B cell (primary cell): ENCODE measurements at places on chromosomes 2 and 18.

- DNase-seq = peak; percentile 53
Measured at GRCh38 chr2:23386339-23387220, 1.6 kb downstream of the KLHL29 start.

GRCh38 chr18:7307526-7307925, 76.6 kb downstream of the LRRC30 start:
- DNase-seq = no peak

DNA sequence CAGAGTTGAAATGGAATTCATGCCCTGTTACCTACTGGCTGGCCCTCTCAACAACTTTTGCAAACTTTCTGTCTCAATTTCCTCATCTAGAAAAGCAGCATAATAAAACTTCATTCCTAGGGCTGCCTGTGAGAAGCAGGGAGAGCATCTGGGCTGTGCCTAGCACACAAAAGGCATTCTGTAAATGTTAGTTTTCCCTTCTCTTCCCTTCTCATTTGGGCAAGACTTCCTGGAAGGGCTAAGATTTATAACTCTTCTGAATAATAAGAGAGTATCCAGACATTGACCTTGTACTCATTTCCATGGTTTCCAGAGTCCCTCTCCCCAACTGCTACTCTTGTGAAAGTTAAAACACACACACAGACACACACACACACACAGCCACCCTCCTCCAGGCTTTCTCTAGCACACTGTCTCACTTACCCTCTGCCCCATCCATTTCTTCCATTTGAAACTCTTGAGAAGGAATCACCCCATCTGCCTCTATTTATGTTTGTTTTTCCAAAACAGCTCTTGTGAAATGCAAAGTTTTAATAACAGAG, 302.1 kb downstream of the SMAD2 start:
- DNase-seq = no peak

- peak; percentile 99 for DNase-seq
Measured at GRCh38 chr2:27890924-27891672, 569 bp downstream of the BABAM2 start.

DNA sequence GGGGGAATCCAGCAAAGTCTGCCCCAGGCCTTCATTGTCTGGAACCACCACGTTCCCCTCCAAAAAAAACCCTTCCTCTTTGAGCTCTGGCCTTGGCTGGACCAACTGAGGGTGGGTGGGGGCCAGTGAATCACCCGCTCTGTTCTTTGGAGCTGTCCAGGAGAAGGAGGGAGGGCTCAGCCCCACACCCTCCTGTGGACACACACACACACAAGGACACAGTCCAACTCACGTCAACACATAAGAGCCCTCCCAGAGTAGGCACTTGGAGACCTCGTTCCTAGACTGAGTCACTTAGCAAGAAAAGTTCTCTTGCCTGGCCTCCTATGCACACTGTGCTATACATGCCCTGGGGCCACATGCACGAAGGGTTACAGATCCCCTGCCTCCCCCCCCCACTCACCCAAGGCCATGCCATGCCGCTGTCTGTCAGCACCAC, 1.2 kb upstream of the TNS1 start:
- no peak for DNase-seq

GRCh38 chr18:71371951-71372605, 1083.2 kb downstream of the SOCS6 start:
- no peak for DNase-seq

- DNase-seq = no peak
Measured at GRCh38 chr2:137729305-137729704, 235.0 kb upstream of the HNMT start.

DNA sequence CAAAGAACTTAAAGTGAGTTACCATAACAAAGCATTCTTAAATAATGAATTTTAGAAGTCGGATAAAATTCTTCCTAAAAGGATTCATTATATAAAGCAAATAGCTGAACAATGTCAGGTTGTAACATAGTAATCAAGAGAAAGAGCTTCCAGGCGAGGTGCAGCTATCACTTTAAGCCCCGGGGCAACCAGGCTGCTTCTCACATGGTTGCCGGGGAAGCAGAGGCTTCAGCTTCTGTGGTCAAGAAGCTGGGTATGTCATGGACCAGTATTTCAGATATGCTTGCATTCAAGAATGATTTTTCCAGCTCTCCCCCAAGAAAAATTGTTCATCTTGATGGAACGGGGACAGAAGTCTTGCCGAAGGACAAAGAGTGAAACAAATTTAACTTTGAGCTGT, 23.6 kb upstream of the KYNU start:
- no peak for DNase-seq

DNA sequence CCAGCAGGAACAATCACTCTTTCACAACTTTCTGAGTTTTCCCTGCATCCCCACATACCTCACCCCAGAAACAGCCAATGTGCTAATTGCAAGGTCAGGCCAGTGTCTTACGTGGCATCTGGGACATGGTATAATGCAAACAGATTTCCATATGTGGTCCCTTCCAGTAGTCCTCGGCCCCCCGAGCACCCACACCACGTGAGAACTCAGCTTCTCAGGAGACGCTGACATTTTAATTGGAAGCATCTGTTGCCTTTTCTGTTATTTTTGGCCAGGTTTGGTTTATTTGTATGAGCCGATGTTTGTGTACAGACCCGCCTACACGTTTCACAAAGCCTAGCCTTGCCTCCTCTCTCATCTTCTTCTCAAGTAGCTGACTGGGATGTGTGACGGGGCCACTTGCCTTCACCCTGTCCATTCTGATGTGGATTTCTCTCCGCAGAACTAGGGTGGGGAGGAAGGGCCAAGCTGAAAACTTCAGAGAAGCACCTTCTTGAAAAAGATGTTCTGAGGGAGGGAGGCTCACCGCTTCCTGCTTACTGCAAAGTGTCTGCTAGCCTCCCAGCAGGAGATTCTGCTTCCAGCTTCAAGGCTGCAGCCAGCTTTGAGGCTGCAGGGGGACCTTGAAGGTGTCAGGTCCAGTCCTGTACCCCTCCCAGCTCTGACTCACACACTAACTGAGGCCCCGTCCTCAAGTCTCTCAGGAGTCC, 109.6 kb upstream of the SLC14A2 start:
- DNase-seq = no peak

- DNase-seq = no peak
Measured at GRCh38 chr18:56563568-56563967, 74.8 kb downstream of the TXNL1 start.

GRCh38 chr2:138034536-138034935, 70.3 kb downstream of the HNMT start:
- DNase-seq = no peak

GRCh38 chr2:231622963-231623362, 30.3 kb downstream of the TEX44 start:
- DNase-seq = no peak

DNA sequence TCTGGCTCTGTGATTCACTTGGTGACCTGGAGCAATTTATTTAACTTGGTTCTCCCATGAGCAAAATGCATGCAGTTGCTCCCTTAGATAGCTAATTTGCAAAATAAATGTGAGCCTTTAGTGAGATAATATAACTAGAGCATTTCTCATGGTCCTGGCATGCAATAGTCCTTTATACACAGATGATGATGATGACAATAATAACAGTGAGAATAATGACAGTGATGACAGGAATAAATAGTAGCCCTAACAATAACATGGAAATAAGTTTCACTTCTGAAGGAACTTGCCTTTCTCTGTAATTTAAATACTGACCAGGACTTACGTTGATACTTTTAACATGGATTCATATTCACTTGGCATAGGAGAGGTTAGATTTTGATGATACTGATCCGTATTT, 49.2 kb downstream of the LPIN1 start:
- DNase-seq = no peak

GRCh38 chr2:17621781-17622180, 81.3 kb downstream of the VSNL1 start:
- no peak for DNase-seq

DNA sequence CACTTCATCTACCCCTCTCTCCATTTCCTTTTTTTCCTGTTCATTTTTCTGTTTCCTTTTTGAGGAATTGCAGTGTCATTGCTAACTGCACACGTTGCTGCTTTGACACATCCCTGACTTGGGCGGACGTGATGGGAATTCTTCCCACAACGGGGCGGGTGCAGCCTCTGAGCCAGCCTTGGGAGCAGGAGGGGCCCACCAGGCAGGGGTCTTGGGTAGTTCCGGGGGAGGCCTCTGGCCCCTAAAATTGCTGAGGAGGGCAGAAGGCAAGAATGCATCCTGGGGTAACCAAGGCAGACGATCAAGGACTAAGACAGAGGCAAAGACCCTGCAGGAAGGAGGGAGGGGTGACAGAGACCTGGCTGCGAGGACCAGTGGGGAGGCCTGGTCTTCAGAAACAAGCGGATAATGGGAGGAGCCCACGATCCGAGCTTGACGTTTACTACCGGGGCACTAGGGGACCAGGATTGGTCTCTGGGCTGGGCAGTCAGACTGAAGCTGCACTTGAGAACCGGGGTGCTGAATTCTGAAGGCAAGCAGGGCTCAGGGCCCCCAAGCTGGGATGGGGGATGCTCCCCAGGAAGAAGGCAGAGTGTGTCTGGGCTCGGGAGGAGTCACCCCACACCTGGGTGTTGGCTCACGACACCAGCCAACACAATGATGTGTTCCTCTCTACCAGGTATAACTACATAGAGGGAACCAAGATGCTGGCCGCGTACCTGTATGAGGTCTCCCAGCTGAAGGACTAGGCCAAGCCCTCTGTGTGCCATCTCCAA, 14.8 kb upstream of the CNDP1 start:
- no peak for DNase-seq

GRCh38 chr2:45700407-45701013, 49.0 kb downstream of the PRKCE start:
- peak; percentile 65 for DNase-seq

- no peak for DNase-seq
Measured at GRCh38 chr2:183359867-183360266, 235.6 kb downstream of the NUP35 start.

DNA sequence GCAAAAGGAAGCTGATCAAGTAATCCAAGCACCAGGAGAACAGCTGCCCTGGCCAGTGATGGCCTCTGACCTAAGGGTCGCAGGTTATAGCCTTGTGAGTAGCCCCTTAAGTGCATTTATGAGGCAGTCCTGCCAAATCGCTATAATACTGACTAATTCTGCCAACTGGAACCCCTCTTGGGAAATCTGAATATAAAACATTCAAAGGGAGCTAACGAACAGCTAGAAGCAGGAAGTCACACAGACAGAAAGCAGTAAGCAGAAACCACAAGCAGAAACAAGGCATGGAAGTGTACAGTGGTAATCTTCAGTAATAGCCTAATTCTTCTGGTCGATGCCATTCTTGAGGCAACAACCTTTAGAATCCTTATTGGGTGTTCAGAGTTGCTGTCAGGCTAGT, 521.3 kb downstream of the METTL4 start:
- DNase-seq = no peak

DNA sequence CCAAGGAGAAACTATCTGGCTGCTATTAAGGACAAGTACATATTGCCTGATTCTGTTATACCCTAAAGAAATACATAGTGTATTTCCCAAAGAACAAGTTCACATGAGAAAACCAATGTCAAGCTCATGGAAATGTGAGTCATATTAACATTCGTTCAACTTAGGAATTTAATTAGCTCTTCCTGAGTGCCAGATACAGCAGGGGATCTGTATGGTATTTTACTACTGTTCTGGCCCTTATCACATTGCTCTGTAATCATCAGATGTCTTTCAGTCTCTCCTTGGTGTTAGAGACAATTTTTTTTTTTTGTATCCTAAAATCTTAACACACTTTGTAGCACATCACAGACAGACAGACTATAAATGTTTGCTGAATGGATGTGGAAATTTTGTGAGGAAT, 395.0 kb upstream of the CRIM1 start:
- no peak for DNase-seq

- DNase-seq = no peak
Measured at GRCh38 chr2:234420408-234420807, 76.5 kb downstream of the ARL4C start.

DNA sequence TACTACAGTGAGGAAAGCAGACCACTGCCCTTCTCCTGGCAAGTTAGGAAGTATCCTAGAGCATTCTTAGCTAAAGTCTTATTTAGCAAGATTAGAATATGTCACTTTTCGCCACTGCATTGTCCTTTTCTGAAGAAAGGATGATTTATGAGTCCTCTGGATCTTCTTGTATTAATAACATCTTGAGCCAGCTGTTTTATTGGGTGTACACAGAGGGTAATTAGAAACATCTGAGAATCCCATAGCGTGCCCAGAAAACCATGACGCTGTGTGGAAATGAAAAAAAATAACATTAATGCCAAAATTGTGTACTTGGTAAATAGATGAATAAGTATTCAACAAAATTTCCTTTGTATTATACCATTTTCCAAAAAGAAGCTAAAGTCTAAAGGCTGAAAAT, 198.7 kb downstream of the LTBP1 start:
- no peak for DNase-seq

DNA sequence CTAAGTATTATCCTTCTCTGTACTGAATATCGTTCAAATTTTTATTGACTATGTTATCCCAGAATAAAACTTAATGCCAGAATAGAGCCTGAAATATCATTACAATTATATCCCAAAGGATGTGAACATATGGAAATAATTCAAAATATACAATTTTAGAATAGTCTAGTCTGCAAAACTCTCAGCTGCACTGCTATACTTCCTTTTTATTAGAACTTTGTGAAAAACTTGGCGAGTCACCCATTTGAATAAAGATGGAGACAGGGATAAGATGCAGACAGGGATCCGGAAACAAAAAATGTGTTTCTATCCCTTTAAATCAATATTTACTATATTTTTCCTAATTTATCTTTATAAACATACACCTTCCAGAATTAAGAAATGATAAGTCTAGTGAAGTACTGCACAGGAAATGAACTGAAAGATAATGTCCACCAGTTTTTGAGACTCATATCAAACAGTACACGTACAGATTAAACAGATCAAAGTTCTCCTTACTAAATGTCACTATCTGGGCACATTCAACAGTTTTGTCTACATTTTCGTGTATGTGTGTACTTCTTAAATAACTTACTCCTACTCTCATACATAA, 107.8 kb downstream of the MEP1B start:
- DNase-seq = no peak

- no peak for DNase-seq
Measured at GRCh38 chr2:97919858-97920257, 75.9 kb downstream of the TMEM131 start.

DNA sequence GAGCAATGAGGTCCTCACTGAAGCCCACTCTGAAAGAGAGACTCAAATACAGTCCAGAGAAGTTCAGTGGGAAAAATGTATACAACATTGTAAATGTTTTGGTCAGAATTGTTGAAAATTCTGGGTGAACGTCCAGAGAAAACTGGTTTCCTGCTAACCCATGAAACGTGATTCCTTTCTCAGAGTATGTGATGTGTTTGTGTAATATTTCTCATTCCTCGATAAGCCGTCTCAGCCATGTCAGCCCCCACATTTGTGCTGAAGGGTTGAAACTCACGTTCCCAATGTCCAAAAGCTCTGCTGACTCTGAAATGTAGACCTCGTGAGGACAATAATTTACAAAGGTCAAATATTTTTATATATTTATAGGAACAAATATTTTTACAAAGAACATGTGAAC, 51.6 kb downstream of the BMP10 start:
- DNase-seq = no peak
